ENCODE measurements at places on chromosomes 1 and 21.

DNA sequence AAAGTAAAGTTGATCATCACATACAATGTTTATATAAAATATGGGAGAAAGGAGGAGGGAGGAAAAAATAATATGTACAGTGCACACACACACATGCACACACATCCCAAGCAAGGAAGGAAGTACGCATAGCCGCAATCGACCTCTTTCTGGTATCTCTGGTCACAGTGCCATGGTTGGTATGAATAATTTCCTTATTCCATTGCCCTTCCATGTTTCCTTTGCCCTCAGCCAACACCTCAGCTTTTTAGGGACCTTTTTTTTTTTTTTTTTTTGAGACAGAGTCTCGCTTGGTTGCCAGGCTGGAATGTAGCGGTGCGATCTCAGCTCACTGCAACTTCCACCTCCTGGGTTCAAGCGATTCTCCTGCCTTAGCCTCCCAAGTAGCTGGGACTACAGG is 20.6 kb downstream of the CITED4 start:
- no peak for DNase-seq

DNA sequence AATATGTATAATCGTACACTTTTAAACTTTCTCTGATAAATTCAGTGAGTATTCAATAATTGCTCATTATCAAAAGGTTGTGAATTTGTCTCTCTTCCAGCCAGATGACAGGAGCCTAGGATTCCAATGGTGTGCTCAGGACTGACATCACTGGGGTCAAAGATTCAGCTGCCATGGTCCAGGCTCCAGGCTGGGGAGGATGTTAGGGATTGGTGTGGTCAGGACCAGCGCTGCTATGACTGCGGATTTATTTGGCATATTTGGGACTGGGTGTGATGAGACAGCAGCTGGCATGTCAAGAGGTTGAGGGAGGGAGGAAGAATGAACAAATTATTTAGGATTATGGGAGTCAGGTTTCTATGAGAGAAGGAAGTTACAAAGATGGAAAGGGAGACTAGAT is 48.2 kb upstream of the ABCA4 start:
- no peak for DNase-seq

GRCh38 chr1:112927462-112927990 is 28.5 kb downstream of the SLC16A1 start:
- no peak for DNase-seq

DNA sequence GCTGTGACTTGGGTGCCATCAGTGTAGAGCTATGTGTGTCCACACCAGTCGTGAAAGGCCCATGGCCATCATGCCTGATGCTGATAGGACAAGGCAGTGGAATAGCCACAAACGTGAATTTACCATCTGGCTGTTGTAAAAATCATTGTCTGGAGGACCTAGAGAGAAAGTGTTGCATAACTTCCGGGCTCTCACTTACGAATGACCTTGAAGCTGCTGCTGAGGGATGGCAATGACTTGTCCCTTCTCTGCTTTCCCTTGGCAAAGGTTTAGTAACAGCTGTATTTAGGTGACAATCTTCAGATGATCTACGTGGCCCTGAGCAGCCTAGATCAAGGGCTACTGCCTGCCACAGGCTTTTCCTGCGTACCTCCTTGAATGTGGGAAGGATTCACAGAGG is 5.8 kb downstream of the ATP1B1 start:
- DNase-seq = no peak

All from NCI-H187 (cell line).